Activated naive CD8-positive, alpha-beta T cell treated with anti-CD3 and anti-CD28 coated beads for 36 hours (primary cell): ENCODE measurements at places on chromosomes 2 and 18. TPM values are rescaled to one million over a fixed set of nuclear protein-coding genes. Genes with fewer than 3 reads are reported as not detected.

The SPR gene
- total RNA-seq = 13.9 TPM

- H3K36me3 ChIP-seq = no peaks in the 10 kb centered on the region
- H3K4me3 ChIP-seq = no peak overlapping the region
- DNase-seq = no peak
Measured at GRCh38 chr18:3384664-3385563, 65.1 kb upstream of the TGIF1 start.

DNA sequence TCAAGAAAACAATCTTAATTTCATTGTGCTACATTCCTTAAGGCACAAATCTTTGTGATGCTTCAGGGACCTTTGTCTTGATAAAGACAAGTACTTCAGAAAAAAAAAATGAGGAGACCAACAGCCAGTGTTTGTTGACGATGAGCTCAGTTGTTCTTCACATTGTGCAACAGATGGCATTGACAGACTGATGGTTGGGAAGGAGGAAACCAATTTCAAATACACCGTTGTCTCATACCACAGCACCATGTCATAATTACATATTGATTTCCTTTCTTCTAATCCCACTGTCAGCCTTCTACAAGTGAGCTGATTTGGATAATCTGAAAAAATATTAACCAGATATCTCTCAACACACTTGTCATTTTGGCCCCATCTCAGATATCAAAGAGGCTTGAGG is 53.7 kb upstream of the GRB14 start:
- H3K27ac ChIP-seq = no peak overlapping the region
- no peak for DNase-seq
- no peak overlapping the region for H3K4me3 ChIP-seq
- H3K4me1 ChIP-seq = no peaks in the 10 kb centered on the region
- H3K36me3 ChIP-seq = no peaks in the 10 kb centered on the region

DNA sequence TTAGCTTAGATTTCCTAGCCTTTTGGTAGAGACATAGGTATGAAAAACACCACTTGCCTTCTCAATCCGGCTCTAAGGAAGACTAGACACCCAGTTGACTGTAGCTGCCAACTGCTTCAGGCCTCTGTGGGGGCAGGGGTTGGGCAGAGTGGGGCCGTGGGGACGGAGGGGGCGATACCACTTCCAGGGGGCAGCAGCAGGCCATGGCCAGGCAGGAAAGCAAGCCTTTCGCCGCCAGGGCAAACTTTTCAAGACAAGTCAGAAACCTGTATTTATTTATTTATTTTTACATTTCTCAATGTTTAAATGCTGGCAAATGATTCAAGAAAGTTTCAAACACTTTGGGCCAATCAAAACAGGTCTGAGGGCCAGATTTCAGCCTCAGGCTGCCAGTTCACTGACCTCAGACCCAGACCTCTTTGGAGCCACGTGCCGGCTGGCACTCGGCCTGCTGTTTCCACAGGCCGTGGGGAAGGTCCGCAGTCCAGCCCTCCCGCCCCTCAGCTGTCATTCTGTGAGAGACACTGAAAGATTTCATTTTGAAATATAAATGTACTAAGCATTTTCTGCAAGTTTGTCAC is 63.8 kb downstream of the MEX3C start:
- no peaks in the 10 kb centered on the region for H3K27me3 ChIP-seq
- H3K4me3 ChIP-seq = no peak overlapping the region
- no peaks in the 10 kb centered on the region for H3K36me3 ChIP-seq

GRCh38 chr2:99772591-99773331 is 282.9 kb upstream of the REV1 start:
- H3K4me3 ChIP-seq = no peak overlapping the region
- H3K4me1 ChIP-seq = no peaks in the 10 kb centered on the region
- no peak for DNase-seq
- peaks cover 15% of the 10 kb centered on the region for H3K27me3 ChIP-seq
- H3K27ac ChIP-seq = no peak overlapping the region
- no peaks in the 10 kb centered on the region for H3K36me3 ChIP-seq

GRCh38 chr2:30216157-30216556 is 15.2 kb upstream of the LBH start:
- no peak overlapping the region for H3K4me3 ChIP-seq
- H3K27me3 ChIP-seq = no peaks in the 10 kb centered on the region
- DNase-seq = no peak
- H3K36me3 ChIP-seq = no peaks in the 10 kb centered on the region

DNA sequence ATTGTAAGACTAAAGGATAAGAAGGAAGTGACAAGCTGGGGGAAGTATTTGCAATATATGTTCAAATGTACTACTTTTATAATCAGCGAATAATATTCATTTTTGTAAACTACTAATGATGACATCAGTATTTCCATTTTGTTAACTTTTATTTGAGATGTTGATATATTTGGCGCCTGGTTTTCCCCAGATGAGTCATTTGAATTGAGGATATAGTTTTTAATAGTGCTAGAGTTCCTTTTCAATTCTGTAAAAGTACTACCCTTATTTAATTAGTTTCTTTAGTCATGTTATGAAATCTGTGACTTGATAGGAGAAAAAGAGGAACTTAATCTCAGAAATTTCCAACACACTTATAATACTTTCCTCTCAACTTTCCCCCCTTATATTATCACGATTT is 495.3 kb downstream of the IRS1 start:
- no peaks in the 10 kb centered on the region for H3K36me3 ChIP-seq
- H3K27me3 ChIP-seq = peaks cover 11% of the 10 kb centered on the region
- no peak overlapping the region for H3K27ac ChIP-seq
- no peaks in the 10 kb centered on the region for H3K4me1 ChIP-seq
- no peak overlapping the region for H3K4me3 ChIP-seq
- no peak for DNase-seq

DNA sequence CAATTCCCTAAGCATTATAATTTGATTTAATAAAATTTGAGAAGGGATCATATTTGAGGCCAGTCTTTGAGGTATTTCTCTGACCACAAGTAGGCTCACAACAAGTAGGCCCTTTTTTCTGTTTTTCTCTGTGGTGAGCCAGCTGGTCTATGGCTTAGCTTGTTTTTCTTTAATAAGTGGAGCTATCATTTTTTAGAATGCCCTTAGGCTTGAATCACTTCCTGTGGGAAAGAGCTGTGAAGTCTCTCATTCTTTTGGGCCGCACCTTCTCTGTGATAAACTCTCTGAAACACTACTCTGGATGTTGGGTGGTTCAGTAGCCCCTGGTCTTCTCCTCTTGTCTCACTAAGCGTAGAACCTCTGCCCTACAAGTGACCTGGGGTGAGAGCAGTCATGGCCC is 235.9 kb downstream of the SUCLG1 start:
- H3K4me1 ChIP-seq = no peaks in the 10 kb centered on the region
- no peak for DNase-seq
- no peaks in the 10 kb centered on the region for H3K36me3 ChIP-seq
- no peak overlapping the region for H3K4me3 ChIP-seq
